ENCODE measurements at places on chromosomes 12 and 14.

GRCh38 chr14:78401866-78402265 is 231.7 kb downstream of the NRXN3 start:
- no peak for DNase-seq

- no peak for DNase-seq
Observed at GRCh38 chr12:13918897-13919296, 62.5 kb downstream of the GRIN2B start.

DNA sequence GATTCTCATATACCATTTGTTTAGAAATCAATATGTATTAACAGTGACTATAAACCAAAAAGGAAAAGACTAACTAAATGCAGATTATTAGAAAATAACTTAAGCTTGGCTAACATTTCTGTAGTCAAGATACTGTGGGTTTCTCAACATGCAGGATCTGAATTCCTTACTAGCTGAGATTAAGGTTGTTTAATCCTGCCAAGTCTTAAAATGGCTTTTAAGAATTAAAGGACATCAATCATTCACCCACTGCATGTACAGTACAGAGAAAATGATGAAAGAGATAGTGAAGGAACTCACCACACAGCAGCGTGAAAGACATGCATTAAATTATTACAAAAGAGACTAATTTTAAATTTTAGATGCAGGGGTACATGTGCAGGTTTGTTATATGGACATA is 3.8 kb downstream of the ACSS3 start:
- no peak for DNase-seq

GRCh38 chr12:87856-88255 is 21.3 kb downstream of the IQSEC3 start:
- no peak for DNase-seq

Measured in activated CD4-positive, alpha-beta T cell treated with anti-CD3 and anti-CD28 coated beads, Interleukin-2, amount 50 U/mL, for 4 hours (primary cell).